ENCODE measurements at places on chromosomes 6 and 20.

- DNase-seq: no peak
These were observed 96.6 kb upstream of the NAA20 start for GRCh38 chr20:19920381-19921138.

DNA sequence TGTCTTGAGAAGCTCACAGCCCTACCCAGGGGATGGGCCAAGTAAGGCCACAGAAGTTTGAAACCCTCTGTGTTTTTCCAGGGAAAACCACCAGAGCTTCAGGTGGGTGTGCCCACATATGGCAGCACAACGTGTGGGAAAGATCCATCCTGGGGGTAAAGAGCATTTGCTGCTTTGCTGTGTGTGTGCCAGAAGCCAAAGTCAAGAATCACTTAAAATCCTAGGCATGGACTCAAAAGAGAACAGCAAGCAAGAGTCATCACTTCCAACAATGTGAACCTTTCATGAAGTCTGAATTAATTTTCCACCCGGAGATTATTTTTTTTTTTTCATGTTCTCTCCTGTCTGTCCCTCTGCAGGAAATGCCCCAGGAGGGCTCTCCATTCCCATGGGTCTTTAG lies 308.2 kb upstream of the SGK1 start:
- no peak for DNase-seq

DNA sequence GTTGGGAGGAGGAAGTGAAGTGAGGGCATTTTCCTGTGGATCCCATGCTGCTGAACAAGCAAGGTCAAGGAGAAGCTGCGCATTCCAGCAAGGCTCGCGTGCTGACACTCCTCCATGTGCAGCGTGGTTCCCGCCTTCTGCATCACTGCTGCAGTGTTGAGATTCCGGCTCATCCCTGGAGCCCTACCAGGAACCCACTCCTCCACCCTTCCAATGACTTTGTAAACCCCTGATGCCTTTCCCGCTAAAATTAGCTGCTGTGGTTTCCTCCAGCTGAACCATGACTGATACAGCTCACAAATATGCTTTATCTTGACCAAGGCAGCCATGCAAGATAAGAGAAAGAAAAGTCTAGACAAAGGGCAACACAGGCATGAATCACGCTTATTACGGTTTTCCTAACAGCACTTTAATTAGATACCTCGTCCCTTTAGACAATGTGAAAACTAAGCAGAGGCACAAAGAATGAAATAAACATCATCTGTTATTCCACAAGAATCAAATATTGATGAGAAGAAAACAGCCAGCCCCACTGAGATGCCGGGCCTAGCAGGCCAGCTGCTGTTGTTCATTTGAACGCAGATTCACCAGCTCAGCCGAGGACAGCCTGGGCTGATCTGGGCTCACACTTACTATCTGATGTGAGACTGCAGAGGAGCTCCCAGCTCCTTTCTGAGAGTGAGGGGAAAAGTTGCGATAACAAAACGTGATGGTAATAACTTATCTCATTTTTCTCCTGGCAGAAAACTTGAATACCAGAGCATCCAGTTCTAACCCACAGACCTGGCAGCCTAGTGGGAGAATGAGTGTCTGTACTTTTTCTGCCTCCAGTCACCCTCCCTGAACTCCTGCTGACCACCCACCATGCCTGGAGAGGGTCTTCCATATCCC lies 14.2 kb upstream of the BNIP5 start:
- DNase-seq: no peak

DNA sequence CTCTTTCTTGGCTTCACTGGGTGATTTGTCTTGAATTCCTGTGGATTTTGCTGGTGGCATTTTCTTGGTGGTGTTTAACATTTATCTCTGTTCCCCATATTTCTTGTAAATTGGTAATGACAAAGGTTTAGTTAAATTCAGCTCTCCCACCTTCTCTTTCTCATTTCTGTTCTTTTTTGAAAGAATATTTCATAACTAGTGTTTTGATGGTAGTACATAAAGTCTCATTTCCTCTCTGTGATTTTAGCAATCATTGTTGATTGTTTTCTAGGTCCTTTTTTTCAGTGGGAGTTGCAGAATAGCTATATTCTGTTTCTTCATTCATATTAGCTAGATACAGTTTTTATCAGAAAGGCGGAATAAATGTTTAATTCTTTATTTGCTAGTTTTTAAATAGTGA lies 73.1 kb downstream of the QKI start:
- no peak for DNase-seq

DNA sequence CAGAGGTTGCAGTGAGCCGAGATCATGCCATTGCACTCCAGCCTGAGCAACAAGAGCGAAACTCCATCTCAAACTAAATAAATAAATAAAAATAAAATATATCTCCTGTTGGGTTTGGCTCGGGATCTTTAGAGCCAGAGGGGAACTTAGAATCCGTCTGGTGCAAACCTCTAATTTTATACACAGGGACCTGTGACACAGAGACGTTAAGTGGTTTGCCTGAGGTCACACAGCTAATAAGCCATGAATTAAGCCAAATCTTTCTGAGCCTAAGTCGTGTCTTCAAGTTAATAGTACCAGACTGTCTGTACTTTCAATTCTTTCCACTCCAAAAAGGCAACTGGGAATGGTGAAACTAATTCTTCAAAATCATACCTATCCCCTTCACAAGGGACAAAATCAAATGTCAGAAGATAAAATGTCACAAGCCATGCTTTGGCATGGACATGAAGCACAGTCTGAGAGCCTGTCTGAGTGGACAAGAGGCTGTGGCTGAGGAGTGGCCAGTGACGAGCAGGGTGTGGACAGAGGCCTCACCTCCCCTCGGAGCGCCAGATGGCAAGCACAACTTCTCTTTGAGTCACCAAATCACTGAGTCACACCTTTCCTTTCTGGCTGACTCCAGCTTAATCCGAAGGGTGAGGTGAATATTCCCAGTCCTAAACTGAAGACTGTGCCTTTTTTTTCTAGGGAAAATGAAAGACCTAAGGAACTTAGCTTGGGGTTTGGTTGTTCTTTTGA lies 177.4 kb downstream of the TFAP2A start:
- DNase-seq: no peak

DNA sequence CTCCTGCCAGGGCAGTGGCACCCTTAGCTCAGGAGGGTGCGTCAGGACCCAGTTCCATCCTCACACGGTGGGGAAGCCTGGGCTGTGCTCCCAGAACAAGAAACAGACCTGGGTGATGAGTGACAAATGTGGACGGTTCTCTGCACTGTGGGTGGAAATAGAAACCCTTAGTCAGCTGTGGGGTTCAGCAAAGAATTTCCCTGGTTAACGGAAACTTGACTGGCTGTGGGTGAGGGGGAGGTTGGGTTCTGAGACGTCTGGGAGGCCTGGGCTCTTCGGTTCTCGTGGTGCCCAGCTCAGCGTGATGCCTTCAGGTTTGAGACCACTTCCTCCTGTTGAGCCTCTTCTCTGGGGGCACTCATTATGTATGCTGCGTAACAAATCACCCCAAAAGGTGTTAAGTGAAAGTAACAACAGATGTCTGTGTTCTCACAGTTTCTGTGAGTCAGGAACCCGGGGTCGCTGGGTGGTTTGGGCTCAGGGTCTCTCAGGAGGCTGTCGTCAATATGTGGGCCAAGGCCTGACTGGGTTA lies 53.1 kb upstream of the FAM83D start:
- DNase-seq: no peak

DNA sequence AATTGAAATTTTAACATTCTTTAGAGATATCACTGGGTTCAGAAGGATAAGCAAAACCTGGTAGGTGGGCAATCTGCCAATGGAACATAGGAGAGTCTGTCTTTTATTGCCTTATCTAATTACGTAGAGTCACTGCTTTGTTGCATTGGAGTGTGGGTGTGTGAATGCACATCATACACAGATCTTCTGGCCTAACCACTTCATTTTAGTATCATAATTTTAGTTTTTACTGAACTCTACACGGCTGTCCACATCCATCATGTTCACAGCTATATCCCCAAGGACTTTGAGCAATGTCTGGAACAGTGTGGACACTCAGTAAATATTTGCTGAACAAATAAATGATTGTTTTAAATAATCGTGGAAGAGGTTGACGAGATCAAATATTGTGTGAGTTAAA lies 104.6 kb upstream of the AKIRIN2 start:
- DNase-seq: no peak

GRCh38 chr20:437787-438486 lies 24.4 kb downstream of the TBC1D20 start:
- DNase-seq: no peak

- no peak for DNase-seq
These were observed 25.6 kb upstream of the ENPP4 start for GRCh38 chr6:46104209-46104608.

GRCh38 chr6:23980965-23981364 lies 145.1 kb upstream of the NRSN1 start:
- DNase-seq: no peak

GRCh38 chr6:110317646-110318045 lies 40.5 kb downstream of the METTL24 start:
- no peak for DNase-seq

DNA sequence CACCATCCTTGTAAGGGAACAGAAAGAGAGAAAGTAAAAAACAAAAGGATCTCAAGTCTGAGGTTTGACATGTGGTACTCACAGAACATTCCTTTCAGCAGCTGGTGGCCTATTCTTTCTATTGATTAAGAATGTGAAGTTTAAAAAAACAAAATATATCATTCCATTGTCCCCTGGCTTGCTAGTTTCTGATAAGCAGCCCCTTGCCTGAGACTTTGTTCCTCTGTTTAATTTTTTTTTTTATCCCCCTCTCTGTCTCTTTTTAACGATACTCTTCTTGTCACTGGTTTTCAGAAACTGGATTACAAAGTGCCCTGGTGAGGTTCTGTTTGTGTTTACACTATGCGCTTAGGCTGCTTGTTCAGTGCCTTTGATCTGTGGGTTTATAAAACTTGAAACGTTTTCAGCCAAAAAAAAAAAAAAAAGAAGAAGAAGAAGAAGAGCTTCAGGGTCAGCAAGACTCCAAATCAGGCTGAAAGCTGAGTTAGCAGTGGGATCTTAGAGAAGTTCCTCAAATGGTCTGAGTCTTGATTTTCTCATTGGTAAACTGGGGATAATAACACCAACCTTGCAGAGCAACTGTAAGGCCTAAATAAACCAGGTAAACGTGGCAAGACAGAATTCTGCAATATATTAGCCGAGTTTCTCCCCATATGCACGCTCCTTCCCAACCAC lies 45.1 kb upstream of the SLC22A23 start:
- no peak for DNase-seq

DNA sequence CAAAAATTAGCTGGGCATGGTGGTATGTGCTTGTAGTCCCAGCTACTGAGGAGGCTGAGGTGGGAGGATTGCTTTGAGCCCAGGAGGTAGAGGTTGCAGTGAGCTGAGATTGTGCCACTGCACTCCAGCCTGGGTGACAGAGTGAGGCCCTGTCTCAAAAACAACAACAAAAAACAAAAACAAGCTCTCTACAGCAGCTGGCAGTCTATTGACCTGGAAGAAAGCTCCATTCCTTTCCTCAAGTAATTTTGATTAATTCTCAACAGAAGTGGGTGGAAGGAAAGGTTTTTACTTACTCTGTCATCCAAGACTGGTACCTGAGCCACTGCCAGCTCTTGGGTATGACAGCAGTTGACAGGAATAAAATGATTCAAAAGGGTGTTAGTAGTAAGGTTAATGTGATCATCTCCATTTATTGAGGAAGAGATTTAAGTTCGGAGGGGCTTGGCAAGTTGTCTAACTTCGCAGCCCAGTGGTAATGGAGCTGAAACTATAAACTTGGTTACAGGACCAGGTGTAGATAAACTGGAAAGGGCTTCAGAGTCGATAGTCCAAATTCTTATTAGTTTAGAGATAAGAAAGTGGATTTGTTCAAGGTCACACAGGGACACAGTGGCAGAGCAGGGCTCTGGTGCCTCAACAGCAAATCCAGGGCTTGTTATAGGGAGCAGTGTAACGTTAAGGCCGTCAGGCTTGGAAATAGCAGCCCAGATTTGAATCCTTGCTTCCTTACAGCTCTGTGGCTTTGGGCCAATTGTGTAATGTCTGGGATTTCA lies 14.8 kb downstream of the SRSF3 start:
- no peak for DNase-seq

- no peak for DNase-seq
These were observed 68.8 kb downstream of the TTLL2 start for GRCh38 chr6:167393731-167394130.

DNA sequence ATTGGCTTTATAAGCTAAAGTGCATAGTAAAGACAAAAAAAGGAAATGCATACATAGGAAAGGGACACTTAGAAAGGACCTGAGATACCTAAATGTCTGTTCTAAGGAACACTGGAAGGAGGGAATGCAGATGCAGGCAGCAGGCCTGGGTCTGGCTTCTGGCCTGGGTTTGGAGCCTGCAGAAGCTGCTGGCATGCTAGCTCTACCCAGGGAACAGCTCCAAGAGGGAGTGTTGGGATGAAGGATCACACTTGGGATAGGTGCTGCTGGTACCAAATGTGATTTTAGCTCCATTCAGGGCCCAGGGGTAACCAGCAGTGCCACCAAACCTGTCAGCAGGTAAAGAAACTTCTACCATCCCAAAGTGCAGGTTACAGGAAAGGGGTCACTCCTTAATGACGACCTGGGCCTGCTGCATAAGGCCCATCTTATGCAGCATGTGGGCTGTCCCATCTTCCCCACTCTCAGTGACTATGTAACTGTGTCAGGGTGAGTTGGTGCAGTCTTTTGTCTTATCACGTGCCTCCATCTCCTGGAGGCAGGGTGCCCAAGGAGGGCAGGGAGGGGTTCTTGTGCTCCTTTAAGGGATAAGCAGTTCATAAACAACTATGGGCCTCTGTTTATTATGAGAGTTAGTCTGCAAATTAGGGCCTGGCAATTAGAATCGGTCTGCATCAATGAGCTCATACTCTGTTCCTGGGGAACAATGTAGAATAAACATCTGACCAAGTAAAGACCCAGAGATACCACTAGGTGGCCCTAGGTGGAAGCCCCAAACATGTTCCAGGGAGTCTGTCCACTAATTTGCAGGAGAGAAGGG lies 26.9 kb downstream of the DDX27 start:
- DNase-seq: no peak

DNA sequence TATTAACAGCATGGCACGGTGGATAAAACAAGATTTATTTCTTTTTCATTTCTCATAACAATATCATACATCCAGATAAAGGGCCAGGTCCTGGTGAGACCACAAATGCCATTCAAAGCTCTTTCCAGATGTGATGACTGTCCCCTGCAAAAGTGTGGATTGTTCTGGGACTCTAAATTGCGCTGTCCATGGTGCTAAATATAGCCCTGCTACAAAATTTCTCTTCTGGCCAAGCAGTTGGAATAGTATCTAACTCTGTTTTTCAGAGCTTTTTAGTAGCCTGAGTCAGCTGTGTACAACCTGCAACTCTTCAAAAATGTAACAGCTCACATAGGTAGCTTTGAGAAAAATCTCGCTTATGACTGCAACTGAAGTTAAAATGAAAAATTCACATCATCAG lies 115.8 kb downstream of the MANEA start:
- DNase-seq: no peak

GRCh38 chr20:53030061-53030460 lies 57.9 kb downstream of the TSHZ2 start:
- no peak for DNase-seq

- no peak for DNase-seq
These were observed 460.3 kb downstream of the EPM2A start for GRCh38 chr6:145275019-145275418.

All from C1 segment of cervical spinal cord (tissue), 14 donors.